Activated CD4-positive, alpha-beta T cell treated with anti-CD3 and anti-CD28 coated beads for 36 hours (primary cell): ENCODE measurements at places on chromosomes 12 and 14. TPM values are rescaled to one million over a fixed set of nuclear protein-coding genes. Genes with fewer than 3 reads are reported as not detected.

ASCL1 gene
- not detected for total RNA-seq

NEDD8 gene
- total RNA-seq = 187 TPM

NXPH4 gene
- 0.51 TPM for total RNA-seq

MUCL1 gene
- total RNA-seq = not detected

ST8SIA1 gene
- 1.6 TPM for total RNA-seq

CD69 gene
- 127 TPM for total RNA-seq

MYH6 gene
- 0.14 TPM for total RNA-seq

EPYC gene
- total RNA-seq = not detected

LYZ gene
- total RNA-seq = not detected

SLC6A15 gene
- 0.43 TPM for total RNA-seq

TAS2R43 gene
- 0.81 TPM for total RNA-seq

TAS2R9 gene
- not detected for total RNA-seq

OR4K15 gene
- total RNA-seq = not detected

TSPAN8 gene
- total RNA-seq = not detected

CCDC38 gene
- not detected for total RNA-seq

TSHR gene
- not detected for total RNA-seq

COL2A1 gene
- 0.05 TPM for total RNA-seq

KRT83 gene
- not detected for total RNA-seq

HOXC6 gene
- total RNA-seq = not detected

KCNA5 gene
- total RNA-seq = not detected

OSBPL8 gene
- total RNA-seq = 70.2 TPM
